ENCODE measurements at places on chromosomes 13 and 19.

DNA sequence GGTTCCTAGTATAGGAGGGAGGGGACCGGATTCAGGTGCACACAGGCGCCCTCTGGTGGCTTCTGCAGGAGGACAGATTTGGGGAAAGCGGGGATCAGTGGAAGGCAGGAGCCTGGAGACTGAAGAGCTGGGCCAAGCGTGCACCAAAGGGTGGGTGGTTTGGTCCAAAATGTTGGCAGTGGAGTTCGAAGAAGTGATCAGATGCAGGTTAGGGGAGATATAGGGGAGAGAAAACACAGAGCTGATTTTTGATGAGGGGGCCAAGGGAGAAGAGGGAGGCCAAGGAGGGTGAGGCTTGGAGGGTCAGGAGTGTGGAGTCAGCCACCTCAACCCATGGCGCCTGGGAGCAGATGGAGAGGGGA is 6.8 kb upstream of the CARM1 start:
- DNase-seq, result peak; percentile 65

- DNase-seq, result no peak
Observed at GRCh38 chr13:110283736-110284517, 23.0 kb downstream of the COL4A1 start.

- DNase-seq, result peak; percentile 31
Observed at GRCh38 chr13:77751513-77752456, 54.3 kb downstream of the SLAIN1 start.

- DNase-seq, result no peak
Observed at GRCh38 chr13:65468628-65469027, 1761.5 kb downstream of the PCDH9 start.

DNA sequence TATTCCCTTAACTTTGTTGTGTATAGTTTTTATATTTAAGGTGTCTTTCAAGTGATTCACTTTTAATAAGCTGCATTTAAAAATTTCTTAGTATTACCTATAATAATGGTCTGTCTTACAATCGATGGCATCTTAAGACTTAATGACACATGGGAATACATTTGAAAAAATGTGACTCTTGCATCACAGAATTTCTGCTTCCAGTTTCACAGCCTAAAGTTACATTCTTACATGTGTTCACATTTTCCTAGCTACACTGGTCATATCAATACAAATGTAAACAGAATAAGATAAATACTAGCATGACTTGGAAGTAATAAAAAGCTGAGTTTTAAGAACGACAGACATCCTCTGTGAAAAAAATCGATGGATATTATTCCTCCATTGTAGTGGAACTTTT is 1597.1 kb upstream of the MIR17HG start:
- DNase-seq, result no peak

GRCh38 chr13:113170511-113170910 is 12.1 kb downstream of the PROZ start:
- no peak for DNase-seq

DNA sequence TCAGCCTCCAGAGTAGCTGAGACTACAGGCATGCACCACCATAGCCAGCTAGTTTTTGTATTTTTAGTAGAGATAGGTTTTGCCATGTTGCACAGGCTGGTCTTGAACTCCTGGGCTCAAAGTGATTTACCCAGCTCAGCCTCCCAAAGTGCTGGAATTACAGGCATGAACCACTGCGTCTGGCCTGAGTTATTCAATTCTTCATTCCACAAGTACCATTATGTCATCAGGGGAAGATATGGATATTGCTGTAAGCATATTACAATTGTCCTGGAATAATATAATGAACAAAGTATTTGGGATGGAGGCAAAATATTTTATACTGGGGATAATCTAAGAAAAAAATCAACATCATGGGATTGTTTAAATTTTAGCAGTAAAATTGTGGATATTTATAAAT is 646.0 kb upstream of the SLITRK6 start:
- no peak for DNase-seq

DNA sequence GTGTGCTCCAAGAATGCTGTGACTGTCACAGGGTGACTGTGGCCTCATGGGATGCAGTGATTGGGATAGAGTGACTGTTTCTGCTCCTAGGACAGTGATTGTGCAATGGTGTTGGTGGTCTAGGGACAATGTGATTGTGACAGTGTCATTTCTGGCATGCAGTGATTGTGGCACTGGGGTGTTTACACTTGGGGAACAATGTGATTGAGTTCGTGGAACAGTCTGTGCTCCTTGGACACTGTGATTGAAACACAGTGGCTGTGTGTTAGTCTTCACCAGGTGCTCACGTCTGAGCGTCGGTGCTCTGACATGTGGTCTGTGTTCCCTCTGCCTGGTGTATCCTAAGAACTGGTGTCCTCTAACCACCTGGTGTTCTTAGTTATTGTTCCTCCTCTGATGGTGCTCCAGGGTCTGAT is 1.7 kb downstream of the PDE4A start:
- no peak for DNase-seq

DNA sequence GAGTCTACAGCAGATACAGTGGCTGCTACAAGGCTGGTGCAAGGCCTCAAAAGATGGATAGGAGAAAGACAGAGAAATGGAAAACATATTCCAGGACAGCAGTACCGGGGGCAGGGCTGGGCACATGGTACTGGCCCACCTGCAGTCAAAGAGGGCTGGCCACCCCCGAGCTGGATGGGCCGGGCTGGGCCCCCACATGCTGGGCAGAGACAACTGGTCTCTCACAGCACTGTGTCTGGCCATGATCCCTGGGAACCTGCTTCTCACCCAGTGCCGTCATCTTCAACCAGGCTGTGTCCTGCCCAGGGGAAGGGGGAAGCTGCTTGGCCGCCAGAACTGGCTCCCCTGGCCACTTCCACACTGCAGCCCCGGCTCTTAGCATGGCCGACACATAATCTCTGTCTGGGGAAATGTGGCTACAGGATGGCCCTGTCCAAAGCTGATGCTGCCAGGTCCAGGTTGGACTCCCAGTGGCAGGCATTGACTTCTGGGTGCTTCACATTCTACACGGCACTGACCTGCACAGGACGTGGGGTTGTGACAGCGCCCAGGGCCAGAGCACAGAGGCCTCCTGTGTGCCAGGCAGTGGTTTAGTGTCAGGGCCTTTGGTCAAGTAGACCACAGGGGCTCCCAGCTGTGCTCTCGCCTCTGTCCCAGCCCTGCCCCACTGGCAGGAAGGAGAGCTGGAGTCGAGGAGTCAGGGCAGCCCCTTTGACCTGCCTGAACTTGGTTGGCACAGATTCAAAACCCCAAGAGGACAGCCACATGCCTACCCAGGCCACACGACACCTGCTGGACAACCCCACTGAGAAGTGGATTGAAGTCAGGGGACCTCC is 21.7 kb downstream of the PEPD start:
- no peak for DNase-seq

DNA sequence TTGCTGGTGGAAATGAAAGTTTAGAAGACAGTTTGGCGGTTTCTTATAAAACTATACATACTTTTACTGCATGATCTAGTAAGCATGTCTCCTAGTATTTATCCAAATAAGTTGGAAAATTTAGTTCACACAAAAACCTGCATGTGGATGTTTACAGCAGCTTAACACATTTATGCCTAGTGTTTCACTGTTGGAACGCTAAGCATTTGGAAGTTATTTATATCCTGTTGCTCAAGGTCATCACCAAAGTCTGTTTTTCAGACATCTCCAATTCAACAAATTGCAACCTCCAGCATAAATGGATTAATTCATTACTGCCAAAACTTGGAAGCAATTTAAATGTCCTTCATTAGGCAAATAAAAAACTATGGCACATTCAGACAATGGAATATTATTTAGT is 461.8 kb downstream of the SUCLA2 start:
- no peak for DNase-seq

- DNase-seq, result no peak
Observed at GRCh38 chr13:73960474-73960873, 173.7 kb downstream of the KLF12 start.

GRCh38 chr19:29565171-29565570 is 39.4 kb downstream of the VSTM2B start:
- no peak for DNase-seq

- DNase-seq, result no peak
Observed at GRCh38 chr13:26584713-26585112, 27.2 kb downstream of the WASF3 start.

- DNase-seq, result no peak
Observed at GRCh38 chr13:34414616-34415015, 527.5 kb upstream of the NBEA start.

- no peak for DNase-seq
Observed at GRCh38 chr13:108993346-108993745, 363.9 kb downstream of the MYO16 start.

- DNase-seq, result no peak
Observed at GRCh38 chr19:58372311-58373133, 8.3 kb downstream of the ZNF837 start.

- no peak for DNase-seq
Observed at GRCh38 chr19:19443283-19443682, 37.8 kb downstream of the GATAD2A start.

All from right renal pelvis (tissue), 4 donors.